ENCODE measurements at places on chromosomes 5 and 9.

DNA sequence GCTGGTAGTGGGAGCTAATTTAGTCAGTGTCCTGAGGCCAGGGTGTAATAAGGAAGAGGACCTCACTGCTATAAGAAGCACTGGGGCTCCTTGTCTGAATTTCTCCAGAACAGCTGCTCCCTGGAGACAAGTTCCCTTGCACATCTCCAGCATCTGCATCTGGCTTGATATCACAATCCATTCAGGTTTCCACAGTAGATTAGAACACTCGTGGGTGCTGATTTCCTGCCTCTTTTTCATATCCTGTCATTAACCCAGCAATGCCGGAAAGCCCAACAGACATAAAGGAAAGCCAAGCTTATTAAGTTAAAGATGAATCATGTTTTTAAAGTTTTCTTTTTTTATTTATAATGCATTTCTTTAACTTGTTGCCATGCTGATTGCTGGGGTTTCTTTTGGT, 232.3 kb upstream of the WWC1 start:
- no peak for DNase-seq

GRCh38 chr9:84371737-84372136, 31.2 kb upstream of the SLC28A3 start:
- DNase-seq: no peak

DNA sequence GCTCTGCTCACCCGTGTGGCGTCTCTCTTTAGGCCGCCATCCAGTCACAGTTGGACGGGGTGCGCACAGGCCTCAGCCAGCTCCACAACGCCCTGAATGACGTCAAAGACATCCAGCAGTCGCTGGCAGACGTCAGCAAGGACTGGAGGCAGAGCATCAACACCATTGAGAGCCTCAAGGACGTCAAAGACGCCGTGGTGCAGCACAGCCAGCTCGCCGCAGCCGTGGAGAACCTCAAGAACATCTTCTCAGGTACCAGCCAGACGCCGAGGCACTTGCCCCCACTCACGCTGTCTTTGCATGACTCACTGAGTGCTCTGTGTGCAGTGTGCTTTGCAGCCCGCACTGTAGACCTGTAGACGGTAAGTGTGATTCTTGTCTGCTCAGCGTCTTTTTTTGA, 4.5 kb downstream of the EXOC3 start:
- no peak for DNase-seq

- no peak for DNase-seq
Observed at GRCh38 chr9:128882677-128883603, 1.0 kb downstream of the LRRC8A start.

- no peak for DNase-seq
Observed at GRCh38 chr9:35406183-35406959, 83.5 kb upstream of the RUSC2 start.
